ENCODE measurements at places on chromosomes 11 and 22.

DNA sequence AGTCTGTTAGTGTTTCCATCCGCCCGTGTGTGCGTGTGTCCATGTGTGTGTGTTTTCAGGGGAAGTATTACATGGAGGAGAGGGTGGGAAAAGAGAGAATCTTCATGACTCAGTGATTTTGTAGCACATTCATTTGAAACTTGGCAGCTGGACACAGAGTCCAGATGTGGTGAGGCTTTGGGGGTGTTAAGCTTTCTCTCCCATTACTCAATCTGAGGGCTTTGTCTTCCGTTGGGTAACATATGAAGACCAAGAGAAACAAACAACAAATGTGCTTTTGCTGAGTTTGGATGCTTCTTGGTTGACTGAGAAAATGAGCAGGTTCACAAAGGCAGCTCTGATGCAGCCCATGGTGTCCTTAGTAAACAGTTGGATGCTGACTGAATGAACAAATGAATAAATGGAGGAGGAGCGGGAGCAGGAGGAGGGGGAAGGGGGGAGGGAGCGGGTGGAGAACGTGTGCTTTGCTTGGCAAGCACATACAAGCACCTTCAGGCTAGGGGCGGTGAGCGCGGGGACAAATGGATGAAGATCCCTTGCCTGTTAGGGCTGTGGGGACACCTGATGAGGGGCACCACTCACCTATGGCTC, 104.3 kb downstream of the ST3GAL4 start:
- DNase-seq: no peak
- H3K4me3 ChIP-seq: no peak overlapping the region
- H3K4me1 ChIP-seq: peaks cover 4% of the 10 kb centered on the region
- no peak overlapping the region for H3K27ac ChIP-seq

DNA sequence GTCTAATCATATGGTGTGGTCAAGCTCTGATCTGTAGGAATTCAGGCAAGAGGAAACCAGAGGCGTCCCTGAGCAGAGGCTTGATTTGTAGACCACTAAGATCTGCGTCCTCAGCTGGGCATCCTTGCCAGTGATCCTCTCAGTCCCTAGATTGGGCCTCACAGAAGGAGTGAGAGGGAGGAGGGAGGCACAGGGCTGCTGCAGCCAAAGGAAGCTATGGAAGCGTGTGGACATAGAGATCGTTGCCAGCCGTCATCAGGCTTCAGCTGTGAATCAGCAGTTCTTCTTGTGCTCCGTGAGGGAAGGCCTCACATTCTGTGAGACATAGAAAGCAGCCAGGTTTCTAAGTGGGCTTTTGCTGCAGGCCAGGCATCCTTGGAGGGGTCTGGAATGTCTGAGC, 254.6 kb upstream of the KIRREL3 start:
- no peak overlapping the region for H3K4me3 ChIP-seq
- no peak for DNase-seq
- no peaks in the 10 kb centered on the region for H3K36me3 ChIP-seq
- H3K4me1 ChIP-seq: peaks cover 12% of the 10 kb centered on the region
- no peak overlapping the region for H3K27ac ChIP-seq

DNA sequence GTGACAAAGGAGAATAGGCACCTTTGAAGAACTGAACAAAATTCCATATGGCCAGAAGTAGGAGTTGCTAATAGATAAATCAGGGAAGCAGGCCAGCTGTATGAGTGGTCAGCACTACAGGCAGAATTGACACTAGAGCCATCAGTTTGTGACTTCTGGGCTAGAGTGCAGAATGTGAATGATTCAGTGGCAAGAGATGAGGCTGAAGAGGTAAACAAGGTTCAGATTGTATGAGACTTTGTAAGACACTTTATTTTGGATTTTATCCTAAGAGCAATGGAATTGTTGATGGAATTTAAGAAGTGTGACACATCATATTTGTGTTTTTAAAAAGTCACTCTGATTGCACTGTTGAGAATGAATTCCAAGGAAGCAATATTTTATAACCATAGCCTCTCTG, 12.9 kb downstream of the BIRC3 start:
- peaks cover 5% of the 10 kb centered on the region for H3K36me3 ChIP-seq
- H3K4me1 ChIP-seq: no peaks in the 10 kb centered on the region
- H3K27me3 ChIP-seq: no peaks in the 10 kb centered on the region
- DNase-seq: no peak
- H3K27ac ChIP-seq: no peak overlapping the region

DNA sequence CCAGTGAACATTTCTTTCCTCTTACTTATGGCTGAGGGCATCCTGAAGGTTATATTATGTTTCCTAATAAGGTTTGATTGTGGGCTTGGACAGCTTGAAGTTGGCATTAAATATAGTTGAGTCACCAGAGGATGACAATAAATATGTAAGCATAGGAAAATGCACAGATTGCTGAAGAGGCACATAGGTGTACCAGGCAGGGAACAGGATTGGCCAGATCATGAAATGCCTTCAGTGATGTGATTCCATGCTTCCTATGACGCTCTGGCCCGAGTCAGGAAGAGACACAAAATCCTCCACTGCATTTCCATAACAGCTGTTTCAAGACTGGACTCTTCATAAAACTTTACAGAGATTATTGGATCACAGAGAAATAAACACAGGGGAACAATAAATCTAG, 41.4 kb upstream of the SYN3 start:
- no peak overlapping the region for H3K27ac ChIP-seq
- no peak for DNase-seq
- no peaks in the 10 kb centered on the region for H3K4me1 ChIP-seq
- no peak overlapping the region for H3K4me3 ChIP-seq

DNA sequence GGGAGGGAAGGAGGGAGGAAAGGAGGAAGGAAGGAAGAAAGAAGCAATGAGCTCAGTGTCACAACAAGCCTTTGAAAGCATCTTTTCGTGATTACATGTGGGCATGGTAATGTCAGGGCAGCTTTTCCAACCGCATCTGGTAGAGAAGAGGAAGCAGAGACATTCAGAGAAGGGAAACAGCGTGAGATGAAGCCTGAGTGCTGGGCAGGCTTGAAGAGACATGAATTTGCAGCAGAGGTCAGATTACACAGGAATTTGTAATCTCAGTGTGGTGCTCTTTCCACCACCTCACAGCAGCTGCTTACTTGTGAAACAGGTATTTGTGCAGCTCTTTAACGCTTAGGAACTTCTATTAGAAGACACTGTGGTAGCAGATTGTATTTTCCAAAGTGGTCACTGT, 289.5 kb upstream of the C11orf87 start:
- H3K4me1 ChIP-seq: no peaks in the 10 kb centered on the region
- no peak for DNase-seq
- H3K4me3 ChIP-seq: no peak overlapping the region
- no peaks in the 10 kb centered on the region for H3K36me3 ChIP-seq

DNA sequence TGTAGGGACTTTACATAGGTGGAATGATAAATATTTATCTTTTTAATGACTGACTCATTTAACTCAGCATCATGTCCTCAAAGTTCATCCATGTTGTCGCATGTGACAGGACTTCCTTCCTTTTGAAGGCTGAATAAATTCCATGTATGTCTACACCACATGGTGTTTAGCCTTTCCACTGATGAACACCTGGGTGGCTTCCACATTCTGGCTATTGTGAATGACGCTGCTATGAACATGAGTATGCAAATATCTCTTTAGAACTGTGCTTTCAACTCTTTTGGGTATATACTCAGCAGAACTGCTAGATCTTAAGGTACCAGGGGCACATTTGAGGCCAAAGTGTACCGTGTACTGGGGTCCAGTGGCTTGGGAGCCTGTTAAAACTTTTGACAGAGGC, 24.1 kb downstream of the LARGE1 start:
- H3K4me1 ChIP-seq: no peaks in the 10 kb centered on the region
- no peaks in the 10 kb centered on the region for H3K27me3 ChIP-seq
- H3K27ac ChIP-seq: peak overlapping the region; percentile 68

DNA sequence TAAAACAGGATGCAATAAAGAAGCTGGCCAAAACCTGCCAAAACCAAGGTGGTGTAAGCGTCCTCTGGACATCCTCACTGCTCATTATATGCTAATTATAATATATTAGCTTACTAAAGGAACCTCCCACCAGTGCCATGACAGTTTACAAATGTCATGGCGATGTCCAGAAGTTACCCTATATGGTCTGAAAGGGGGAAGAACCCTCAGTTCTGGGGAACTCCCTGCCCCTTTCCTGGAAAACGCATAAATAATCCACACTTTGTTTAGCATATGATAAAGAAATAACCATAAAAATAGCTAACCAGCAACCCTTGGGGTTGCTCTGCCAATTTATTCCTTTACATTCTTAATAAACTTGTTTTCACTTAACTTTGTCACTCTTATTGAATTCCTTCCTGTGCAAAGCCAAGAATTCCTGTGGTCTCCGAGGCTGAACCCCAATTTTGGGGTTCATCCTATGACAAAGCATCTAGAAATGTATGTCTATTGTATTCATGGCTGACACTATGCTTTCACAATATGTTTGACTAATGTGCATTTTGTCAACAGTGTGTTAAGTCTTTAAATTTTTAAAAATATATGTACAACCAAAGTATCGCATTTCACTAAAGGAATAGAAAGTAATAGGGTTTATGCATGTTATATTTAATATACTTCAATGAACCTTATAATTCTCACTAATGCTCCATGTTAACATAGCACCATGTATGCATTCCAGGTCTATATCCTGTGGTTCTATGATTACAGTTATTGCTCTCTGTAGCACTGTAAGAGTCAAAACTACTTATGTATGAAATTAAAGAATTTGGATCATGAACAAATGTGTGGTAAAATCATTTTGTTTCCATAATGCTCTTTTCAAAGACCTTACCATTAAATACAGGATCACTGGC, 25.1 kb downstream of the LGR4 start:
- no peak overlapping the region for H3K4me3 ChIP-seq
- no peaks in the 10 kb centered on the region for H3K36me3 ChIP-seq
- peaks cover 6% of the 10 kb centered on the region for H3K4me1 ChIP-seq
- DNase-seq: no peak

- no peak overlapping the region for H3K27ac ChIP-seq
- no peak for DNase-seq
- no peaks in the 10 kb centered on the region for H3K27me3 ChIP-seq
- no peaks in the 10 kb centered on the region for H3K4me1 ChIP-seq
Observed at GRCh38 chr22:30751529-30751928, 56.9 kb downstream of the OSBP2 start.

GRCh38 chr11:43576803-43577521, 103.6 kb upstream of the HSD17B12 start:
- no peak overlapping the region for H3K4me3 ChIP-seq
- H3K27me3 ChIP-seq: peaks cover 30% of the 10 kb centered on the region
- DNase-seq: no peak
- no peak overlapping the region for H3K27ac ChIP-seq
- H3K4me1 ChIP-seq: peaks cover 79% of the 10 kb centered on the region

GRCh38 chr22:38936562-38936961, 20.8 kb upstream of the APOBEC3A start:
- DNase-seq: no peak
- no peak overlapping the region for H3K4me3 ChIP-seq
- no peaks in the 10 kb centered on the region for H3K4me1 ChIP-seq
- H3K27me3 ChIP-seq: no peaks in the 10 kb centered on the region
- H3K27ac ChIP-seq: no peak overlapping the region

DNA sequence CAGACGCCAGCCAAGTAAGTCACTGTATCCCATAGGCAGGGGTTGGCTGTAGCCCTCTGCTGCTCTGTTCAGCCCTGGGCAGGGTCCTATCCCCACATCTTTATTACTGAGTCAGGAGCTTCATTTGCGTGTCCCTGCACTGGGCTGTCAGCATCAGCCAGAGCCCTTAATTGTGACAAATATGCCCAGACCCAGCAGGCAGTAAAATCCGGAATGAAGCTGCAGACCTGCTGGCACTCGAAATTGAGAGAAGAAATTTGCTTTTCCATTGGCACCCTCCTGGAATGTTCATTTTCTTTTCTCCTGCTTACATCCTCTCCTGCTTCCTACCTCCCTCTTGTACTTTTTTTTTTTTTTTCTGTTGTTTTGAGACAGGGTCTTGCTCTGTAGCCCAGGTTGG, 43.8 kb downstream of the CEP164 start:
- no peaks in the 10 kb centered on the region for H3K4me1 ChIP-seq
- DNase-seq: no peak
- H3K27ac ChIP-seq: no peak overlapping the region
- no peak overlapping the region for H3K4me3 ChIP-seq

DNA sequence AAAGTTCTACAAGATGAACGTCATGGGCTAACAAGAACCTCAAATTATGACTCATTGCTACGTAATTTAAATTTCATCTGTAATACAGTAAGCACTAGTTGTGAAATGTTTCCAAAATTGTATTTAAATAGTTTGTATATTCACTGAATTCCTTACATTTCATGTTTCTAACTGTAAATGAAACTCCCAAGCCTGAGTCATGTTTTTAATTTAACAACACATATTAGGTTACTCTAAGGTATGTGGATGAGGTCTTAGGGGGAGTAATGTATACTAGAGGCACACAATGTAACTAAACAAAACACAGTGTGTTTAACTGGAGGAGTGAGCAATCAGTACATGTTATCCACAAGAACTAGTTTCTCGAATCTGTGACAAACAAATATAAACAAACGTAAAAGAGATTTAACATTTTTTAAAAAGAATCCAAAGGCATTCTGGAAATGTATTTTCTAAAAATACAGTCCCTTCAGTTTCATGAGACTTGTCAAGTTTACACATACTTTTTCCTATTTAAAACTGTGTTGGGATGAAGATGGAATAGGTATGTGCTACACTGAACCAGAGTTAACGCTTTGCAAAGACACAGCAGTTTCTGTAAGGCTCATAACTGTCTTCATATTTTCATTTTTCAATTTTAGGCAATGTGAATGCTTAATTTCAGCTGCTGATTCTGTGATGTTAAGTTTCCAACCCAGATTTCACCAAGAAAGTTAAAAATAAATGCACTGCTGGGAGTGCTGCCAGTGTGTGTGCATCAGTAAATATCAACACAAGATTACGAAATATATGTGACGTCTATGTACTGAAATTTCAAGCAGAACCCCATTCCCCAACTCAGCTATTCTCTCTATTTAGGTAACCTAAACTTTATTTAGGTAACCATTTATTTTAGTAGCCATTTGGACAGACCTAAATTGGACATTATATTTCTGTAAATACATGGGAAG, 52.6 kb downstream of the PITPNB start:
- peak; percentile 75 for DNase-seq
- H3K36me3 ChIP-seq: peaks cover 6% of the 10 kb centered on the region
- H3K4me1 ChIP-seq: peaks cover 57% of the 10 kb centered on the region
- H3K27ac ChIP-seq: peak overlapping the region; percentile 87
- H3K4me3 ChIP-seq: no peak overlapping the region

DNA sequence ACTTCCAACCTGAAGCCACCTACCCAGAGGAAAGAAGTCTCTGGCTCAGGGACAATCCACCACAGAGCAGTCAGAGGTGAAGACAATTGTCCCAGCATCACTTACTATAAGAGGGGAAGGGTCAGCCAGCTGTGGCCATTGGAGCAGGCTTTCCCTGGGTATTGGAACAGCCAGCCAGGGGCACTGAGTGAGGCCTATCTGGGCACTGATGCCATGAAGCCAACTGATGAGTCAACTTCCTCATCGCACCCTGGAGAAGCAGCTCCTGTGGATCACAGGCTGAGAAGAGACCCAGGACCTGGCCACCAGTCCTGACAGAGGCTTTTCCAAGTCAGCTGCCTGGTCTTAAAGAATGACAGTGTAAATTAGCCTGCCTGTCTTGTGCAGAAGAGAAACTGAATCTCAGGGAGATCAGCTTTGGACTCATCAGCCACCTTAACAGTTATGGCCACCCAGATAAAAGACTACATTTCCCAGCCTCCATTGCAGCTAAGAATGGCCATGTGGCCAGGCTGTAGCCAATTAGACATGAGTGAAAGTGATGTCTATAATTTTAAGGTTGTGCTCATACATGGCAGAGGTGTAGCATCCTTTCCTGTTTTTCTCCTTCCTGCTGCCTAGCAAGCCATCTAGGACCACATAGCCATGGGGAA, 19.0 kb downstream of the CHST1 start:
- H3K36me3 ChIP-seq: no peaks in the 10 kb centered on the region
- H3K27ac ChIP-seq: no peak overlapping the region
- no peaks in the 10 kb centered on the region for H3K27me3 ChIP-seq
- H3K4me1 ChIP-seq: no peaks in the 10 kb centered on the region
- H3K4me3 ChIP-seq: no peak overlapping the region
